ENCODE measurements at places on chromosomes 6 and 20. TPM values are rescaled to one million over a fixed set of nuclear protein-coding genes. Genes with fewer than 3 reads are reported as not detected.

DHX35 gene
- total RNA-seq = 7.9 TPM

TMEM217 gene
- total RNA-seq = 0.76 TPM

UBD gene
- total RNA-seq = 0.53 TPM

GLYATL3 gene
- total RNA-seq = not detected
